Hepatic stellate cell (primary cell): ENCODE measurements at places on chromosomes 7 and 10.
A peak's percentile ranks its signal among the peaks of the same experiment; 100 is the strongest.

- no peak for DNase-seq
Measured at GRCh38 chr10:49083261-49083660, 32.1 kb downstream of the VSTM4 start.

- DNase-seq, result no peak
Measured at GRCh38 chr10:104262055-104262454, 6.9 kb upstream of the GSTO2 start.

DNA sequence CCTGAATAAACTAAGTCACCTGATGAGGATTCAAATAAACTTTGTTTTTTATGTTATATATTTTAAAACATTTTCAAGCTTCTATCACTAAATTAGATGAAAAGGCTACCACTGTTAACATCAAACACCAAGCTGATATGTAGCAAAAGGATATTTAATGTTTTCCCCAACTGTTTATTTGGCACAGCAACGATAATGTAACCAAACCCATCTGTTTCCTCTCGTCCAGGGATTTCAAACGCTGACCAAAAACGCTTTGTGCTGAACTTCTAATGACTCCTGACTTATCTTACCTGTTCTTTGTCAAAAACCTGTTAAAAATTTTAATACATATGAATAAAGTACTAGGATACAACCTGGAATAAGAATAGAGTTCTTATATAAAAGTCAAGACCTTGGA lies 30.5 kb downstream of the DCLRE1A start:
- DNase-seq, result no peak

- DNase-seq, result no peak
Measured at GRCh38 chr10:111410740-111411139, 333.9 kb downstream of the ADRA2A start.

DNA sequence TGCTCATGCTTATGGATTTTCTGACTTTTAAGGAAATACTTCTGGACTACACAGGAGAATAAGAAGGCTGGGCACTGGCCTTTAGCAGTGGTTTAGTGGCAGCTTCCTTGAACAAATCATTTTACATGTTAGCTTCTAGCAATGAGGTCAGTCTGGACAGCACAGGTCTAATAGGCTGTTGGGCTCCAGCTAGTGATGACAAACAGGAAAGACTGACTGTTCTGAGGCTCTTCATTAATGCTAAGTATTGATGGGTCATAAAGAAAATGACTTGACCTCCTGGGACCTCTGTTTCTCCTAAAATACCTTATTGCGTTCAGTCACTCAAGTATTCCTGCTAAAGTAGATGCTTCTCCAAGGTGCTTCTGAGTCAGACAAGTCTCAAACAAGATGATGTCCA lies 4.9 kb upstream of the RHOBTB1 start:
- DNase-seq, result no peak

- peak; percentile 52 for DNase-seq
Measured at GRCh38 chr10:68562661-68563570, 2.8 kb downstream of the TET1 start.

DNA sequence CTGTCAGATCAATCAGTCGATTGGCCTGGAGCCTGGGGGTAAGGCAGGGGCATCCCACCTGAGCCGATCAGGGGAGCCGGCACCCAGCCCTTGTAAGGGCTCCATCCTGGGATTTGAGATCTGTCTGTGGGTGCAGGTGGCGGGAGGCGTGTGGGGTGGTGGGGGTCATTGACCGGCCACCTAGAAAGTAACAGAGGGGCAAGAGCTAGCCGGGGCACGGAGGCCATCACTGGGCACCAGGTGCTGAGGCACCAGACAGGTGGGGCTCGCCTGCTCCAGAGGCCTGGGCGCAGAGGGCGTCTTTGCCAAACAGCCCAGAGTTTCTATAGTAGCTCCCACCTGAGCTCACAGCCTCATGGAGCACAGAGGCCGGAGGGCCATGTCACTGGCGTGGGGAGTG lies 55.5 kb upstream of the ADGRA1 start:
- no peak for DNase-seq

DNA sequence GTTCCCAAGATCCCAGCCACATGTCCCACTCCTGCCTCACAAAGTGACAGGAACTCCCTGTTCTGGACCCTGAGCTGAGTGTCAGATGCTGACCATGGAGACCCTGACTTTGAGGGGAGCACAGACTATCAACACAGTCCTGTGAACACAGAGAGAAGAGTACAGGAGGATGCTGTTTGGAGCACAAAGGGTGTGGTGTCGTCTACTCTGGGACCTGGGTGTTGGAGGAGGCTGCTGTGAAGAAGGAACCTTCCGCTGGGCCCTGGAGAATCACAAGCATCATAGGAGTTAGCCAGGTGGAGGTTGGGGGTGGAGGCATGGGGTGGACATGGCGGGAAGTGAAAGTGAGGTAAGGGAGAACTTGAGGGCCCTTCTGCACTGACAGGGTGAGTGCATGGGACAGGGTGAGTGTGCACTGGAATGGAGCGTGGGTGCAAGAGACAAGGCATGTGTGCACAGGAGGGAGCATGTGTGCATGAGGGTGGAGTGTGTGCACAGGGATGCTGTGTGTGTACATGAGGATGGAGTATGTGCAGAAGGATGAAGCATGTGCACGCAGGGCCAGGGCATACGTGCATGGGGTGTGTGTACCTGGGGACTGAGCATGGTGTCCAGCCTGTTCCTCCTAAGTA lies 70.7 kb upstream of the ANTXRL start:
- DNase-seq, result peak; percentile 1

DNA sequence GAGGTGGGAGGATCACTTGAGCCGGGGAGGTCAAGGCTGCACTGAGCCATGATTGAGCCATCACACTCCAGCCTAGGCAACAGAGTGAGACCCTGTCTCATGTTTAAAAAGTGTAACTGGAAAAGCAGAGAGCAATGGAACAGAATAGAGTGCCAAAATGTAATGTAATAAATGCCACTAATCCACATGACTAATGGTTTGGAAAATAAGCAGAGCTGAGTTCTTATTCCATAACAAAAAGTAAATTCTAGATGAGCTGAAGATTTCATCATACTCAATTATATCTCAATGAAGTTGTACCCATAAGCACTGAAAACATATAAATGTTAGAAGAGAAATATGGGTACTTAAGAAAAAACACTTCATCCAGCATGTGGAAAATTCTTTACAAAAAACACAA lies 132.6 kb downstream of the USP6NL start:
- DNase-seq, result no peak

DNA sequence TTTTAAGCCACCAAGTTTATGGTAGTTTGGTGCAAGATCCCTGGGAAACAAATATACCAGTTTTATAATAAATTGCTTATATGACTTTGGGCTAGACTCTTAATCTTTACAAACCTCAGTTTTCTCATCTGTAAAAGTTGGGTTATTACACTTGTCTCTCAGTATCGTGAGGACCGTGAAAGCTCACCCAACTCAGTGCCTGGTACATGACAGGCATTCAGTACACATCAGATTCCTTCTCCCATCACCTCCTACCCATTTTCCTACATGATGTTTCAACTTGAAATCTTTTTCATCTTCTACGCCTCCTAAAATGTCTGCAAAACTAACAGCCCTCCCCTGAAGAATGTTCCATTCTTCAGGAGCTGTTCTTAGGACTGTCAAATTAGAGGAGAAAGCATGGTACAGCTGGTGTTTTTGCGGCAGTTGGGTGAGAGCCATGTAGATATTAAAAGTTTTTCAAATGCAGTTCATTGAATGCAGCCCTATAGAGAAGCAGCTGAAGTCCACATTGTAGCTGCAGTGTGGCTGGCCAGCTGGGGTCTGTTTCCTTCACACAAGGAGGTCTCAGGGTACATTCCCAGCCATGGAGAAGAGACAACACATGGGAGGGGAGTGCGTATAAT lies 812.8 kb downstream of the LRMDA start:
- no peak for DNase-seq

GRCh38 chr10:35126062-35126529 lies 550 bp upstream of the CREM start:
- no peak for DNase-seq

GRCh38 chr10:88918191-88918905 lies 34.2 kb downstream of the ACTA2 start:
- DNase-seq, result no peak

- no peak for DNase-seq
Measured at GRCh38 chr7:77252506-77252905, 52.9 kb upstream of the FGL2 start.

DNA sequence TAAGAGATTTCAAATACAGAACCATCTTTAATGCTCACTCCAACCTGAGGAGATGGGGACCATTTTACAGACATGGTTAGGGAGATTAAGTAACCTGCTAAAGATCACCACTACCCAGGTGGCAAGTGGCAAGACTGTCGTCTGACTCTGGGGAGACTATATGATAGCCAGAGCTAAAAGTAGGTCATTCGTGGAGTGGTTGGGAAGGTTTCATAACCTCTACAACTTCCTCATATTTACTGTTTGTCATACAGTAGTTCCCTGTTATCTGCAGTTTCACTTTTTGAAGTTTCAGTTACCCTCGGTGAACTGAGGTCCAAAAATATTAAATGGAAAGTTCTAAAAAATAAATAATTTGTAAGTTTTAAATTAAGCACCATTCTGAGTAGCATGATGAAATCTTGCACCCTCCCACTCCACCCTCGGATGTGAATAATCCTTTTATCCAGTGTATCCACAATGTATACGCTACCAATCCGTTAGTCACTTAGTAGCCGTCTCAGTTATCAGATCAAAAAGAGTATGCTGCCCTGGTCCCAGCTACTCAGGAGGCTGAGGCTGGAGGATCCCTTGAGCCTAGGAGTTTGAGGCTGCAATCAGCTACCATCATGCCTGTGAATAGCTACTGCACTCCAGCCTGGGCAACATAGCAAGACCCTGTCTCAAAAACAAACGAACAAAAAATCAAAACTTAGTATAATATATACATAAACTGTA lies 14.9 kb upstream of the LGI1 start:
- no peak for DNase-seq

GRCh38 chr7:22419488-22419887 lies 62.5 kb upstream of the RAPGEF5 start:
- no peak for DNase-seq

DNA sequence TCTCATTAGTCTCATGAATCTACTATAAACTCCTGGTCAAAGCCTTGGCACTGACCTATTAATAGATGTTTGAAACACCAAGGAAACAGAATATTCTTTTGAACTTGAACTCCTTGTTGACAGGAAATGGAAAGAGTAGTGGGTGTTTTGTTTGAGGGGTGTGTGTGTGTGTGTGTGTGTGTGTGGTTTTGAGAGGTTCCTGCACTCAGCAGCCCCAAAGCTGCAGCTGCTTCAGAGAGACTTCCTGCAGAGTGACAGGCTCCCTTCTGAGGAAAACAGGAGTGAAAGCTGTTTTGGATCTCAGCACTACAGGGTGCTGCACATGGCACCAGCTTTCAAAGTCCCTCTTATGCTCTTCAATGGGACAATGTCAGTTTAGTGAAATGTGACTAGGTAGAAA lies 546.5 kb upstream of the STEAP1 start:
- no peak for DNase-seq

GRCh38 chr10:71259815-71260501 lies 47.6 kb downstream of the UNC5B start:
- DNase-seq, result no peak

DNA sequence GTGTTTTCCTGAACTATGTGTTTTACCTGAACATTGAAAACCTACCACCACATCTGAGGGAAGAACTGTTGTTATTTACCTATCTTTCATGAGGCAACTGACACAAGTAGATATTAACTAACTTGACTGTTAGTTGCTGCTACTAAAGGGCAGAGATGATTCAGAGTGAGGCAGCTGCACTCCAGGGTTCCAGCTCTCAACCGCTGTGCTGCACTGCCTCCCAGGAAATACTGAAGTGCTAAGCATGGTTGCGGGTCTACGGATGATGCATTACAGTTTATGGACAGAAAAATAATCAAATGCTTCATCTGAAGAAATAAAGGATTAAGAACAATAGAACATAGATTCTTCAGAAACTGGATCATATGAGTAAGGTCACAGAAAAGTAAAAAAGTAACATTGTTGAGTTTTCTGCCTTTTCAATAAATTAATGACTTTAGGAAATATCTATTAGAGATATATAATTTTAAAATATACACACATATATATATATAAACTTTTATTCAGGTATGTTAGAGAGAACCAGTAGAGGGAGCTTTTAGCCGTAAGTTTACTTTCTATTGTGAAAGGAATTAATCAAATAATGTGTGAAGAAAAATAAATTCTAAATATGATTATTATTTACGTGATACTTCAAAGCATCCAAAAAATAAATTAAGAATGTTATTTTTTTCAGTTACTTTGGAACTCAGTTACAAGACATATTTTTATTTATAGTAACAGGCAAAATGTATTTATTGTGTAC lies 620.0 kb downstream of the CNTNAP2 start:
- no peak for DNase-seq

DNA sequence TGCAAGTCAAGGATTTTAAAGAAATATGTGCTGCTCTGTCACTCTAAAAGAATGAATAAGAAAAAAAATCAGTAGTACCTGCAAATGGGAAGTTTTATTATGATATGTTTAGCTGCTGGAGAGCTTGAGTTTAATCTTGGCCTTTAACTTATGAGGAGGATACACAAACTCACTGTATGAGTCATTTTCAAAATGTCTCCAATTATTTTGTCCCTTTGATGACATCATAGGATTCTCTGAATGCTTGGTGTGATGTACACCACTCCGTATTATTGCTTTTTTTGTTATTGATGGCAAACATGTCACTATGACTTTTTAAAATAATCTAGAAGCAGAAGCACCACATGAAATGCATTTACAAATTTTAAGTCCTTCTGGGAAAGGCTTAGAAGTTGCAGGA lies 125.8 kb downstream of the RALA start:
- peak; percentile 85 for DNase-seq
